ENCODE measurements at places on chromosomes 13 and 19.

DNA sequence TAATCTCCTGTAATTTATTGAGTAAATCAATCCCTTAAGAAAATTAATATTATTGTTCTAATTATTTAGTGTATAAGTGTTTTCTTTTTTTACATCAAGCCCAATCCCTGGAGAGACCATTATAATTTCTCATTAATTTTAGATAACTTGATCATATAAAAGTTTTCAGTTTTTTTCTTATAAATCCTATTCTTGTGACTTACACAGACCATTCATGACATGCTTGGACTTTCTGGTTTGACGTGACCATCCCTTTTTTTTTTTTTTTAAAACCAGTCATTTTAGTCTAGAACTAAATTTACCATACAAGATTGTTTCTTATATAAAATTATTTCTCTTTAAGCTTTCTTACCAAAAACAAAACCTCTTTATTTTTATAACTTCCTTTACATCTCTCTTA, 5.4 kb upstream of the MTRF1 start:
- no peak for DNase-seq

DNA sequence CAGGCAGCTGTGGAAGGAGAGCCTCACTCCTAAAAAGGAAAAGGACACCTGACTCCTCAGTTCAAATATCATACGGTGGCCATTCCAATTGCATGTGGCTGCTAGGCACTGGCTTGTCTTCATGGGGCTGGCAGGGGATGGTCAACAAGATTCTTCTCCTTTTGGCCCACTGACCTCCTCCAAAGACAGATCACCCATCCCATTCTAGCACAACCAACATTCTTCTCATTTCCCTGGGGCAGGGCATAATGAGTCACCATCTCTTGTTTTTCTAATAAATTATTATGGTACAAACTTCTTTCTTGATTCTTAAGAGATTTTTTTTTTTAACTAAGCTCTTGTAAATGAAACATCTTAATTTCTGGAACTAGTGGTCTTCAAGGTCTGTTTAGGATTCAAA, 136.7 kb upstream of the NBEA start:
- no peak for DNase-seq

GRCh38 chr19:32268381-32268780, 77.0 kb upstream of the ZNF507 start:
- DNase-seq, result no peak

GRCh38 chr13:19362946-19363510, 181.4 kb upstream of the TUBA3C start:
- DNase-seq, result no peak

- no peak for DNase-seq
Observed at GRCh38 chr19:50242581-50242980, 39.2 kb downstream of the MYH14 start.

DNA sequence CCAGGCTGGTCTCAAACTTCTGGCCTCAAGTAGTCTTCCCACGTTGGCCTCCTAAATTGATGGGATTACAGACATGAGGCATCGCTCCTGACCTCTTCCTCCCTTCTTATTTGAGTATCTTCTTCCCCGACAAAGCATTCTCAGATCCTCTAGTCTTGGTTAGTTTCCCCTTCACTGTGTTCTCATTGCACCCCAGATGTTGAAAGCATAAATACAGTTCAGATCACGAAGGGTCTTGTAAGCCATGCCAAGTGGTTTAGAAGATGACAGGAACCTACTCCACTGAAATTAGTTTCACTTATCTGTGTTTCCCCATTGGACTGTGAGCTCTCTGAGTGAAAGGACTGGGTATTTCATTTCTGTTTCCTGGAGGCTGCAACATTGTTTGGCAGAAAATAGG, 100.7 kb downstream of the DGKH start:
- DNase-seq, result no peak

All from activated CD8-positive, alpha-beta memory T cell treated with anti-CD3 and anti-CD28 coated beads, Interleukin-2, amount 50 U/mL, for 4 hours (primary cell).